Astrocyte (in vitro differentiated cells and primary cell): ENCODE measurements at places on chromosomes 4 and X. TPM values are rescaled to one million over a fixed set of nuclear protein-coding genes. Genes with fewer than 3 reads are reported as not detected.
A peak's percentile ranks its signal among the peaks of the same experiment; 100 is the strongest.

DNA sequence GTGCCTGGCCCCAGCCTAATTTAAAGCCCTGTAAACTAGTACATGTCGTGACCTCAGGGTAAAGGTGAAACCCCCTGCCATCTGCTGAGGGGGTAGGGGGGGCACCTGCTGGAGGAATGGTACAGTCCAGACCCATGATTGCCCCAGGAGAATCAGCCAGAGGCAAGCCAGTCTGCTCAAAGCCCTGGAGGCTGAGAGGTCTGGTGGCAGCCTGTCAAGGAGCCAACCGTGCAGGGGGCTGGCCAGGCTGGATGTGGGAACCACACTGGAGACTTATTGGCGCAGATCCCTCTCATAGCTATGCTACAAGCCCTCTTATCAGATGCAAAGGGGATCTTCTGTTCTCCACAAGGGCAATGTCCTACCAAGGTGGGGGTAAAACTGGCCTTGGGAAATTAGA is 31.4 kb upstream of the PJA1 start:
- no peaks in the 10 kb centered on the region for H3K4me1 ChIP-seq
- no peaks in the 10 kb centered on the region for H3K36me3 ChIP-seq
- H3K27me3 ChIP-seq: no peaks in the 10 kb centered on the region
- H3K27ac ChIP-seq: no peak overlapping the region

- DNase-seq: peak; percentile 100
- H3K27ac ChIP-seq: peak overlapping the region; percentile 97
- no peaks in the 10 kb centered on the region for H3K27me3 ChIP-seq
- H3K4me3 ChIP-seq: peak overlapping the region; percentile 40
- H3K36me3 ChIP-seq: peaks cover 5% of the 10 kb centered on the region
These were observed 293.1 kb downstream of the CAMK2D start for GRCh38 chr4:113468165-113469022.

- no peak overlapping the region for H3K4me3 ChIP-seq
- H3K27me3 ChIP-seq: no peaks in the 10 kb centered on the region
- no peaks in the 10 kb centered on the region for H3K36me3 ChIP-seq
- no peaks in the 10 kb centered on the region for H3K4me1 ChIP-seq
These were observed 726.0 kb downstream of the C4orf33 start for GRCh38 chr4:129821963-129822362.

DNA sequence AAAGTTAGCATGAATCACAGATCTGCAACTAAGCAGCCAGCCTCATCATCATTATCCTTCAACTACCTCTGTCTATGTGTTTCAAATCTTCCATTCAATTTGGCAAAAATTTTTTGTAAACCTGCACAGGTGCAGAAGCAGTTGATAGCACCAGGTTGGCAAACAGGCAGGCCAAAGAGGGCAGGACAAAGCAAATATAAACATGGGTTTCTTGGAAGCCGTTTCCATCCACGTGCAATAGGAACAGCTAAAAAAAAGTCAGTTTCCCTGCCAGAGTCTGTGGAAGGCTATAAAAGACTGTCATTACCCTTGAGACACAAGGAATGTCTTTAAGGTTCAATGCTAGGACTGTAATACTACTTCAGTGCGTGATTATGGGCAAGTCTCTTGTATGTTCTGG is 253.2 kb downstream of the PDHA2 start:
- no peak overlapping the region for H3K27ac ChIP-seq
- H3K4me3 ChIP-seq: no peak overlapping the region
- no peaks in the 10 kb centered on the region for H3K36me3 ChIP-seq
- DNase-seq: no peak
- peaks cover 4% of the 10 kb centered on the region for H3K4me1 ChIP-seq

Gene RAP1GDS1
- total RNA-seq: 62.0 and 64.5 TPM in 2 replicates

GRCh38 chr4:29558789-29559188 is 1161.4 kb upstream of the PCDH7 start:
- no peak overlapping the region for H3K4me3 ChIP-seq
- H3K36me3 ChIP-seq: no peaks in the 10 kb centered on the region
- no peak overlapping the region for H3K27ac ChIP-seq
- no peaks in the 10 kb centered on the region for H3K27me3 ChIP-seq
- no peaks in the 10 kb centered on the region for H3K4me1 ChIP-seq
- DNase-seq: no peak

DNA sequence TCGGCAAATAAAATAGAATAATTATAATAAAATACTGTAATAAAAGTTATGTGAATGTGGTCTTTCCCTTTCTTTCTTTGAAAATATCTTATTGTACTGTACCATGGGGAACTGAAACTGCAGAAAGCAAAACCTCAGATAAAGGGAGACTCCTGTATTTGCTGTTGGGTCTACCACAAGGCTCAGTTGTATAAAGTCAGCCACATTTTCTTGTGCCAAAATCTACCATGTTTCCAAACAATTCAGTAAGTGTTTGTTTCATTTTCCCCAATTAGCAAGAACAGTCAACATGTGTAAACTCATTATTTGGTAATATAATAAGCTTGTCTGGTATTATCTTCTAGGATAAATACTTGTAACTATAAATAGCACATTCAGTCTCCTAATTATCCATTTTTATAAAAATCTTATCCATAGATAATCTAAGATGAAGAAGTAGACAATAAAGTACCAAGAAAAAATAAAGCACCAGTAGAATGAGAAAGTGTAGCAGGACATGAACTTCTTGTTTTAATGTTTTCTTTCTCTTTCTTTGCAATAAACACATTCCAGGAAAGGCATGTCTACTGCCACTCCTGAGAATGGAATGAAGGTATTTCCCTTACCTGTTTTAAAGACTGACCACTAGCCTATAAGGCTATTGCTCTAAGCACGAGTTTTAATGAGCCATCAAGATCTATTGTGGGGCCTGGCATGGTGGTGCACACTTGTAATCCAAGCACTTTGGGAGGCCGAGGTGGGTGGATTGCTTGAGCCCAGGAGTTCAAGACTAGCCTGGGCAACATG is 15.0 kb upstream of the OTUD4 start:
- no peaks in the 10 kb centered on the region for H3K36me3 ChIP-seq
- no peaks in the 10 kb centered on the region for H3K27me3 ChIP-seq
- DNase-seq: no peak
- no peak overlapping the region for H3K4me3 ChIP-seq
- no peak overlapping the region for H3K27ac ChIP-seq

DNA sequence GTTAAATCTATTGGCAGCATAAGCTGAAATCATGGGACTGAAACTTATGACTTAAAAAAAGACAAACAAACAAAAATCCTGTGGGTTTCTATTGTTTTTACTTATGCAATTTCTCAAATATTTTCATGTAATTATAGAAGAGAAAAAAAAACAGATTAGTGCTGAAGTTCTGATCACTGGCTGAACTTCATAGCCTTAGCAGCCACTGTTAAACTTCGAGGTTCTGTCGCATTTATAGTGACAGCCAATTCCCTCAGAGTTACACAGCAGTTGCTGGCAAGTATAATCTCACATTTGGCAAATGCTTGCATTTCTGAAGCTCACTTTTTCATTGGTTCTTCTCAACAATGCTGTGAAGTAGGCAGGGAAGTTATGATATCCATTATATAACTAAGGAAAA is 748.9 kb upstream of the MAGEB2 start:
- H3K4me1 ChIP-seq: no peaks in the 10 kb centered on the region
- H3K27me3 ChIP-seq: no peaks in the 10 kb centered on the region

- H3K4me1 ChIP-seq: no peaks in the 10 kb centered on the region
- H3K36me3 ChIP-seq: no peaks in the 10 kb centered on the region
- no peak overlapping the region for H3K27ac ChIP-seq
- H3K4me3 ChIP-seq: no peak overlapping the region
- no peaks in the 10 kb centered on the region for H3K27me3 ChIP-seq
These were observed 9.3 kb upstream of the SEC24B start for GRCh38 chr4:109424093-109424841.

DNA sequence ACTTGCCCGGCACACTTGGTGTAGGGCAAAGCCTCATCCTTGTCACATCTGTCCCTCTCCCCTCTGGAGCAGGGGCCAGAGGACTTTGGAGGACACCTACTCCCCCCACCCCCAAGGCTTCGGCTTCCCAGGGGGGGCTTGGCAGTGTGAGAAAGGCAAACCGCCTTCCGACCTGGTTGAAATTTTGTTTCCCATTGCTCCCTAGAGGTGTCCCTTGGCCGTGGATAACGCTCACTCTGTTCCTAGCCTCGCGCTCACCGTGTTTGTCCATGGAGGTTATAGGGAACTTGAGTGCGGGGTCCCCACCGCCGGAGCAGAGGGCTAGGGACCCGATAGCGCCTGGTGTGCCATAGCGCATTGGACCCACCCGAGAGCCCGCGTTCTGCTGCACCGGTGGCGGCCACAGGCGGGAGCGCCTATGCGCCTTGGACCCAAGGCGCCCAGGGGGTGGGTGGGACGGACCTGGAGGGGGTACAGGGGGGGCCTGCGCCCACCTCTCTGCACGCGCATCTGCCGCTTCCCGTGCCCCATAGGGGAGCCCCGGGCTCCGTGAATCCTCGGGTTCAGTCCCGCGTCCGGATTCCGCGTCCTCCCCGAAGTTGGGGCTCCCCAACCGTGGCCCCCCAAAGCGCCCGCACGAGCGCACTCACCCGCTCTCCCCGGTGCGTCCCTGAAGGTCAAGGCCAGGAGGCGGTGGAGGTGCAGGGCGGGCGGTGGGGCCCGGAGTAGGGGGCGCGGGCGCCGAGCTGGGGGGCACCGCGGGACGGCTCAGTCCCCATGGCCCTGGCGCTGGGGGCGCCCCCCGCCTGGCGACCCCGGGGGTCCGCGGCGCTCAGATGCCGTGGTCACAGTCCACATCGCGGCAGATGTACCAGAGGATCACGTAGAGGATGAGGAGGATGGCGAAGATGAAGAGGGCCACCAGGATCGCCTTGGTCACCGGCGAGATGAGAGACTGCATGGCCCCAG is 82.7 kb upstream of the DHRSX start:
- H3K27ac ChIP-seq: no peak overlapping the region
- no peak overlapping the region for H3K4me3 ChIP-seq
- no peaks in the 10 kb centered on the region for H3K36me3 ChIP-seq

DNA sequence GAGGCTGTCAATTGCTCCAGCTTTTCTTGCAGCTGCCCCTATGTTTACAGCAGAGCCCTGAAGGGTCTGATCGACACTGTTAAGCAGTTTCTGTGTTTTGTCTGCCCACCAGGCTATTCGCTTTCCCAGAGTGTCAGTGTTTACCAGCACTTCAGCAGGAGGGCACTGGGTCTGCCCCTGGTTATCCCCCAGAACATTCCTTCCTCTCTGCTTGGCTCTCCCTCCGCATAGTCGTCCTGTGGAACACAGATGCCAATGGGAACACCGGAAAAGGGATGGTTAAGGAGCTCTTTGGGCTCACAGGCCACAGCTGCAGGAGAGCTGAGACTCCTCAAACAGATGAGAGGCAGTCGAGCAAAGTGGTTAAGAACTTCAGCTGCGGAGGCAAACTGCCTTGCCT is 71.3 kb upstream of the FBXW7 start:
- H3K4me1 ChIP-seq: peaks cover 11% of the 10 kb centered on the region
- DNase-seq: no peak
- peaks cover 1% of the 10 kb centered on the region for H3K27me3 ChIP-seq
- H3K36me3 ChIP-seq: no peaks in the 10 kb centered on the region

DNA sequence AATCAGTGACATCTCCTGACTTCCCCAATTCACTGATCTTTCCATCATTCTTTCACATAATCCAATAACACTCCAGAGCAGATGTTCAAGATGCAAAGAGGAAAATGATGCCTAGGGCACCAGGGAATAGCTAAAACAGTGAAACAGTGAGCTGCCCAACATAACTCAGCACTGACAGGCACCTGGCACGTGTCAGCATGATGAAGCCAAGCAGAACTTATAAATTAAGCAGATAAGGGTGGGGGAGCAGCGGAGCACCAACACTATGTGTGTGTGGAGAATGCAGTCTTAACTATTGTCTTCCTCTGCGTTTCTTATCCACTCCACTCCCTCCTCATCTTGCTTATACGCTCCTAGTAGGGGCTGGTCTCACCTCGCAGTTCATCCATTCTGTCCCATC is 89.4 kb downstream of the AMMECR1 start:
- no peak overlapping the region for H3K4me3 ChIP-seq
- no peaks in the 10 kb centered on the region for H3K4me1 ChIP-seq
- no peak overlapping the region for H3K27ac ChIP-seq

GRCh38 chr4:10078481-10079233 is 37.9 kb downstream of the WDR1 start:
- peaks cover 87% of the 10 kb centered on the region for H3K36me3 ChIP-seq
- no peak overlapping the region for H3K4me3 ChIP-seq
- peak overlapping the region; percentile 29 for H3K27ac ChIP-seq
- no peaks in the 10 kb centered on the region for H3K27me3 ChIP-seq

GRCh38 chr4:185817403-185817818 is 5.4 kb upstream of the SORBS2 start:
- no peaks in the 10 kb centered on the region for H3K4me1 ChIP-seq
- H3K27me3 ChIP-seq: no peaks in the 10 kb centered on the region
- no peak overlapping the region for H3K27ac ChIP-seq

- DNase-seq: no peak
- no peaks in the 10 kb centered on the region for H3K4me1 ChIP-seq
- no peak overlapping the region for H3K4me3 ChIP-seq
- H3K36me3 ChIP-seq: no peaks in the 10 kb centered on the region
These were observed 34.7 kb upstream of the NYX start for GRCh38 chrX:41412261-41413081.

DNA sequence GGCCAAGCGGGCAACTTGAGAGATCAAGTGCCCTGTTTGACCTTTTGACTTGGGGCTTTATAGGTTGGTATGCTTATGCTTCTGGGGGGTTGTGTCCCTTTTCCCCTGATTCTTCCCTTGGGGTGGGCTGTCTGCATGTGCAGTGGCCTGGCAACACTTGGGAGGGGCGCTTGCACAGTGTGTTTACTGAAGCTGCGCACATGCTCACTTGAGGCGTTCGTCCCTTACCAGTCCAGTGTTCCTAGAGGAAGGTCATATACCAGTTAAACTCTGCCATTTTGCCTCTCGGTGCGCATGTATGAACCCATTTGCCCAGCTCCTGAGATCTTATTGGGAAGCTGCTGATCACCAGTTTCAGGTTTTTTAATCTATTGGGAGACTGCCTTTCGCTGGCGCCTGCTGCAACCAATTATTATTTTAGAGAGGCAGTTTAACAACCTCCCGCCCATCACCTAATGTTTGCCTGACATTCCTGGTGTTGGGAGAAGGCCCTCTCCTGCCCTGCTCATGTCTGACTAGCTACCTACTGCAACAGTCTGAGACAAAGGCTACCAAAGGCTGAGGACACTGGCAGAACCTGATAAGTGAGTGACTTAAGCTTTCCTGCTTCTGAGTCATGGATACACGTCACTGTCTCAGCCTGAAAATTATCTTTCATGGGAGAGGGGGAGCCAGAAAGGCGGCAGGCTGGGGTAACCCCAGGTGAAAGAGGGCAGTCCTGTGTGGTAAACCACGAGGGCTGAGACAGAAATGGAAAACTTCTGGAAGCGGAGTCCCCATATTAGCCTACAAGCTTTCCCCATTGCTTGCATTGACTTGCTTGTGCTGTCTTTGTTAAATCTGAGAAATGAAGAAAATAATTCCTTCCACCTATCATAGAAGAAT is 97.6 kb downstream of the CPE start:
- H3K4me1 ChIP-seq: peaks cover 10% of the 10 kb centered on the region
- no peaks in the 10 kb centered on the region for H3K36me3 ChIP-seq
- peak overlapping the region; percentile 11 for H3K27ac ChIP-seq

Gene RGN
- not detected in 2 replicates for total RNA-seq
